ENCODE measurements at places on chromosomes 4 and X. TPM values are rescaled to one million over a fixed set of nuclear protein-coding genes. Genes with fewer than 3 reads are reported as not detected.

PABPC5 gene
- 11.0 TPM for total RNA-seq

OTC gene
- not detected for total RNA-seq

BEX1 gene
- 67.0 TPM for total RNA-seq

FGFR3 gene
- 6.5 TPM for total RNA-seq

BTC gene
- 1.5 TPM for total RNA-seq

SGMS2 gene
- total RNA-seq, result 5.2 TPM

RHOXF1 gene
- not detected for total RNA-seq

STATH gene
- not detected for total RNA-seq

DCLK2 gene
- 145 TPM for total RNA-seq

KLHL13 gene
- total RNA-seq, result 48.6 TPM

SSX1 gene
- total RNA-seq, result not detected

CFAP97 gene
- total RNA-seq, result 45.4 TPM

MORC4 gene
- total RNA-seq, result 11.2 TPM

CT45A3 gene
- total RNA-seq, result not detected

RAB9B gene
- total RNA-seq, result 24.1 TPM

GAGE12F gene
- not detected for total RNA-seq

GRID2 gene
- total RNA-seq, result 194 TPM

PDE5A gene
- 48.7 TPM for total RNA-seq

FRAS1 gene
- total RNA-seq, result 28.4 TPM

VCX gene
- total RNA-seq, result not detected

FAM47E gene
- 7.3 TPM for total RNA-seq

HPGD gene
- 10.7 TPM for total RNA-seq

SPP1 gene
- 196 TPM for total RNA-seq

ARFIP1 gene
- total RNA-seq, result 32.2 TPM

IL2 gene
- not detected for total RNA-seq

USP51 gene
- 7.5 TPM for total RNA-seq

GAGE1 gene
- not detected for total RNA-seq

BCOR gene
- total RNA-seq, result 23.5 TPM

LINC00632 gene
- total RNA-seq, result 237 TPM

CLDN34 gene
- 0.45 TPM for total RNA-seq

CWH43 gene
- total RNA-seq, result not detected

GLRA2 gene
- 44.4 TPM for total RNA-seq

DMD gene
- 179 TPM for total RNA-seq

LNX1 gene
- 17.2 TPM for total RNA-seq

CSN1S1 gene
- not detected for total RNA-seq

ING2 gene
- total RNA-seq, result 17.1 TPM

ERCC6L gene
- total RNA-seq, result 1.7 TPM

SH3RF1 gene
- total RNA-seq, result 27.2 TPM

TMEM31 gene
- not detected for total RNA-seq

H2BW2 gene
- total RNA-seq, result not detected

SYNPO2 gene
- total RNA-seq, result 8.8 TPM

NSUN7 gene
- total RNA-seq, result 5.1 TPM

FUNDC1 gene
- 9.7 TPM for total RNA-seq

HMGN5 gene
- 2.4 TPM for total RNA-seq

GPR50 gene
- not detected for total RNA-seq

IL9R gene
- 0.27 TPM for total RNA-seq

MAOB gene
- 1.7 TPM for total RNA-seq

ARSD gene
- 22.0 TPM for total RNA-seq

HPGDS gene
- 3.6 TPM for total RNA-seq

ZCCHC12 gene
- total RNA-seq, result 41.1 TPM
